ENCODE measurements at places on chromosomes 5 and 9.
A peak's percentile ranks its signal among the peaks of the same experiment; 100 is the strongest.

DNA sequence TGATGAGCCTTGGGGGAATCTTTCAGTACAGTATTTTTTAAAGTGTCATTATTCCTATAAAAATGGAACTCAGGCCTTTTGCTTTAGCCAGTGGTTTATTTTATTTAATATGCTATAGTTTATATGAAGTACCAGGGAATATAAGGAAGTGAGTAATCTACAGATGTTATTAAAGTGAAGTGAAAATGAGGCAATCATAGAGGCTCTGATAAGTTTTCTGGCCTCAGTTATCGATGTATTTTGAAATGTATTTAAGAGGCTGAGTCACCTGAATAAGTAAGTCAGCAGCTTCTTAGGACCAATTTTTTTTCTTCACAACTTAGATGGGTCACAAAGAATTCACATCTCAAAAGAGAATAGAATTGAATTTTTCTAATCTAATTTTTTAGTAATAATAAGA is 829.0 kb downstream of the DNAH5 start:
- DNase-seq, result no peak

- DNase-seq, result no peak
Observed at GRCh38 chr5:67082941-67083340, 113.7 kb downstream of the CD180 start.

DNA sequence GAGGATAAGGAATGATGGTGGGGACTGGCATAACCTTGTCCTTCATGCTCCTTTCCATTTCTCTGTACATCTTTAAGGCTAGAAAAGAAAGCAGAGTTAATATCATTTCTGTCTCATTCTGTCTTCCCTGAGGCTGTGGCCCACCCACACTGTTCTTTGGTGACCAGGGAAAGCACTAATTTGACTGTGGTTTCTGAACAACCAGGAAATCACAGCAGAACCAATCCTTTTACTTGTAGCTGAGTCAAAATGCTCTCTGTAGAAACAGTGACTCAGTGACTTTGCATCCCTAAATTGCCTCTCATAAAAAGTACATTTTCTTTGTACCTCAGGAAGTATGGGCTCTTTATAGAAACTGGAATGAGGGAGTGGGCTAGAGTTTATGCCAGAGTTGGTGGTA is 28.1 kb downstream of the IL33 start:
- DNase-seq, result peak; percentile 29

- no peak for DNase-seq
Observed at GRCh38 chr5:133142782-133143181, 91.0 kb downstream of the HSPA4 start.

- DNase-seq, result no peak
Observed at GRCh38 chr5:151156507-151157420, 815 bp downstream of the ANXA6 start.
